ENCODE measurements at places on chromosomes 3 and 15. TPM values are rescaled to one million over a fixed set of nuclear protein-coding genes. Genes with fewer than 3 reads are reported as not detected.

THRB gene
- total RNA-seq: 54.1 TPM

LRRC49 gene
- total RNA-seq: 95.6 TPM

ISLR gene
- total RNA-seq: 12.0 TPM

SPATA12 gene
- total RNA-seq: not detected

SMCO1 gene
- total RNA-seq: not detected

ETFA gene
- 34.7 TPM for total RNA-seq

SENP8 gene
- 3.4 TPM for total RNA-seq

SLC12A1 gene
- 0.98 TPM for total RNA-seq

IL17RB gene
- total RNA-seq: 2.2 TPM

LYZL4 gene
- not detected for total RNA-seq

DNAH1 gene
- 1.7 TPM for total RNA-seq

HTR3E gene
- not detected for total RNA-seq

PLAAT1 gene
- 11.3 TPM for total RNA-seq

TGM4 gene
- total RNA-seq: not detected

GNB4 gene
- total RNA-seq: 106 TPM

ITIH3 gene
- total RNA-seq: not detected

SUSD5 gene
- total RNA-seq: 1.7 TPM

CPEB1 gene
- total RNA-seq: 2.5 TPM
